NCI-H2081 treated with DMSO at 0.1 percent for 48 hours (cell line): ENCODE measurements at places on chromosomes 2 and 18.
A peak's percentile ranks its signal among the peaks of the same experiment; 100 is the strongest.

GRCh38 chr2:151767536-151767935, 33.3 kb upstream of the NEB start:
- DNase-seq, result no peak

DNA sequence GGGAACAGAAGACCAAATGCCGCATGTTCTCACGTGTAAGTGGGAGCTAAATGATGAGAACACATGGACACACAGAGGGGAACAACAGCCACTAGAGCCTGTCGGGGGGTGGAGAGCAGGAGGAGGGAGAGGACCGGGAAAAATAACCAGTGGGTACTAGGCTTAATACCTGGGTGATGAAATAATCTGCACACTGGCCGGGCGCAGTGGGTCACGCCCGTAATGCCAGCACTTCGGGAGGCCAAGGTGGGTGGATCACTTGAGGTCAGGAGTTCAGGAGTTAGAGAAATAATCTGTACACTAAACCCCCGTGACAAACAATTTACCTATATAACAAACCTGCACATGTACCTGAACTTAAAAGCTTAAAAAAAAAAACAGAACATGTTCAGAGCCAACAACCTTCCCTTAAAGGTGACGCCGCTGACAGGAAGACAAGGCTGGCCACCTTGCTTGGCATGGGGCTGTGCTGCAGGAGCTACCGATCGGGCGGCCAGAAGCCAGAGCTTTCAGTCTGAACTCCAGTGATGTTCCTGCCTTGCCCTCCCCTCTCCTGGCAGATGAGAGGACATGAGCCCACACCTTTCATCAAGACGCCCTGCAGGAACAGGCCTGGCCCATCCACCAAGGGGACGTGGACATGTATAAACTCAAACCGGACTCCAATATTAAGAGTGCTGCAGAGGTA, 11.2 kb downstream of the SLC66A2 start:
- DNase-seq, result no peak

DNA sequence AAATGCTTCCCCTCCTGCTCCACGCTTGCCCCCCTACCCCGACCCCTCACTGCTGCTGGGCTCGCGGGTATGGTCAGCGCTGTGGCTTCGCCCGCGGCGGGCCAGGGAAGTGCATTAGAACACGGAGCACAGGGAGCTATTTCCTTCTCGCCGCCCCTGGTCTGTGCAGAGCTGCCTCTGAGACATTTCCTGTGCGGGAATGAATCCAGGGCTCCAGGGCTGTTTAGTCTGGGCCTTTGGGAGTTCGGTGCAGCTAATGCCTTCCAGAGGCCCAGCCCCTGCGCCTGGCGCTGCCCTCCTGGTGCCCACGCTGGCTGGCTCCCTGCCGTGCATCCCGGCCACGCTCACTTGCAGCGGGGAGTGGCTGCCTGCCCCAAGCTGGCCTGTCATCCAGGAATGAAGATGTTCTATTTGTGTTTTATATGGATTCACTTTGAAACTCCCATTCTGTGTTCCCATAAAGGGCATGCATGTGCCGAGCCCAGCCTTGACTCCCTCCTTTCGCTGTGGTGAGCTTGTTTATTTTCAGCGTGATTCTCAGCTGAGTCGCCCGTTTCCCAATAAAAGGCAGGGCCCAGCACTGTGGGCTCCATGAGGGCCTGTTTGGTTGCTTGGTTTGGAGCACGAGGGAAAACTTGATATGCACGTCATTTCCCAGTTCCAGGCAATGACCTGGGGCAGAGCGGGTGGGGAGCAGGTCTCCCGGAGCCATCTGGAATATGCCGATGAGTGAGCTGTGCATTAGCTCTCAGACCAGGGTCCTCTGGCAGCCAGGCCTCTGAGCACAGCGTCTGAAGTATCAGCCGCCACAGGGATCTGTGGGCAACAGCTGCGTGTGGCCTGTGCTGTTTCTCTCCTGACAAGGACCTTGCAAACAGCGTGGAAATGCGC, 42.7 kb downstream of the SH3RF3 start:
- DNase-seq, result no peak

GRCh38 chr2:190216829-190217228, 102.8 kb downstream of the HIBCH start:
- peak; percentile 5 for DNase-seq

- peak; percentile 59 for DNase-seq
Observed at GRCh38 chr2:149597668-149598326, 10.2 kb upstream of the MMADHC start.

DNA sequence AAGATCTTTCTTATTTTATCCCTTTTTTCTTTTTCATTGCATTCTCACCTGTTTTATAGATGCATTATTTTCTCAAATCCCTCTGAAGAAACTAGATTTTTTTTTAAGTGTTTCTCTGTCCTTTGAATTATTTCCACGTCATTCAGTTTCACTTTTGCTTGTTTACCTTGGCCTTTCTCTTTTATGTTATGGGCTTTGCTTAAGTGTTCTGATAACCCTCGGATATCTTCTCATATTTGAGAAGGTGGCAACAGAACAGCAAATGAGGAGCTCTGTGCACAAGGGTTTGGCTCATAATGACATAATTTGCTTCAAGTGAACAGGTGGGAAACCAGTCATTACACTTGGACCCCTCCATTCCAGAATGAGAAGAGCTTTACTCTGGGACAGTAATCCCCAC, 111.9 kb downstream of the C1D start:
- no peak for DNase-seq

DNA sequence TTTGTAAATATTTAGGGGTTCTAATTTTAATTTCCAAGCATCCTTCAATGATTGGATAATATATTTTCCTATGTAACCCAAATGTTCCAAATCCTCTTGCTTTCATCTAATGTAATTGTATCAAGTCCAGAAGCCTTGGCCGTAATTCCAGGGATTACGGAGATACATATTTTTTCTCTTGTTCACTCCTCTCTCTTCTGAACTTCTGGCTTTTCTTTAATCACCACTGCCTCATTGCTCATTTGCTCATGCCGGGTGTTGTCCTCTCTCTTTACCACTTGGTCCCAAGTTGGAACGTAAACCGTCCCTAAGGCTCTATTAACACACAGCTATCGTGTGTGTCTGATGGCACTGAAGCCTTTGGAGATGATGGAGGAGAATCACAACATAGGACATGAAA, 188.7 kb upstream of the COL3A1 start:
- DNase-seq, result no peak

DNA sequence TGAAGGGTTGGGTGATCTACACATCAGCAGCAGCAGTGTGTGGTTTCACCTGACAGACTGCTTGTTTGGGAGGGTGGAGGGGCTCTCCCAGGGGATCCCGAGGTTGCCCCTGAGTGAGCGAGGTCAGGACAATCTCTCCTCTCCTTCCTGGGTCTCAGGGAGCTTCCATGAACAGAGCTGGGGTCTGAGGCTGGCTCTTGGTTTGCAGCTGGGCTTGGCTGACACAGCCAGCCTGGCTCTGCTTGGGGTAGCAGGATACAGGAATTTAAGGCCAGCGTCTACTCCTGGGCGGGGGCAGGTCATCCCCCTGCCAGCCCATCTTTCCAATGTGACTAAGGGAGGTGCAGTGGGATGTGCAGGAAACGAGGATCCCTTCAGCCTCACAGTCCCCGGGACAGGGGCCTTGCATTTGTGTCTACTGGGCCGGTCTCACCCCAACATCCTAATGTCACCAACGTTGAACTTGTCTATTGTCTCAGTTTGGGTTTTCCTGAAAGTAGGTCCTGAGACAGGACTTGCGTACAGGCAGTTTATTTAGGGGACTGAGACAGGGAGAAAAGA, 262.6 kb upstream of the HDAC4 start:
- no peak for DNase-seq

DNA sequence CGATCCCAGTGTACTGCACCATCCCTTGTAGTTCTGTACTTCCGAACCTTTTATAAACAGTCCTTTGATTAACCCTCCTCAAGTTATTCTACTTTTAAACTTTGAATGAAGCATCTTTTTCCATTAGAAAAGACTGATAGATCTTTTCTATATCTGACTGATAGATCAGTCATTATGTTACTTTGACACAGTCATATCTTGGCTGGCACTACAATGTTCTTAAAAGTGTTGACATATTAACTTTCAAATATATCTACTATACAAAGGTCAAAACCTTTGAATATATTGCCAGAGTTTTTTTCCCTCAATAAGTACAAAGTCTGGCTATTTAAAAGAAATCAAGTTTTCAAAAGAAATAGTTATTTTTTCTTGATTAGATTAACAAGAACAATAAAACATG, 35.4 kb upstream of the NABP1 start:
- DNase-seq, result no peak

- DNase-seq, result no peak
Observed at GRCh38 chr18:70416496-70416895, 127.7 kb downstream of the SOCS6 start.

DNA sequence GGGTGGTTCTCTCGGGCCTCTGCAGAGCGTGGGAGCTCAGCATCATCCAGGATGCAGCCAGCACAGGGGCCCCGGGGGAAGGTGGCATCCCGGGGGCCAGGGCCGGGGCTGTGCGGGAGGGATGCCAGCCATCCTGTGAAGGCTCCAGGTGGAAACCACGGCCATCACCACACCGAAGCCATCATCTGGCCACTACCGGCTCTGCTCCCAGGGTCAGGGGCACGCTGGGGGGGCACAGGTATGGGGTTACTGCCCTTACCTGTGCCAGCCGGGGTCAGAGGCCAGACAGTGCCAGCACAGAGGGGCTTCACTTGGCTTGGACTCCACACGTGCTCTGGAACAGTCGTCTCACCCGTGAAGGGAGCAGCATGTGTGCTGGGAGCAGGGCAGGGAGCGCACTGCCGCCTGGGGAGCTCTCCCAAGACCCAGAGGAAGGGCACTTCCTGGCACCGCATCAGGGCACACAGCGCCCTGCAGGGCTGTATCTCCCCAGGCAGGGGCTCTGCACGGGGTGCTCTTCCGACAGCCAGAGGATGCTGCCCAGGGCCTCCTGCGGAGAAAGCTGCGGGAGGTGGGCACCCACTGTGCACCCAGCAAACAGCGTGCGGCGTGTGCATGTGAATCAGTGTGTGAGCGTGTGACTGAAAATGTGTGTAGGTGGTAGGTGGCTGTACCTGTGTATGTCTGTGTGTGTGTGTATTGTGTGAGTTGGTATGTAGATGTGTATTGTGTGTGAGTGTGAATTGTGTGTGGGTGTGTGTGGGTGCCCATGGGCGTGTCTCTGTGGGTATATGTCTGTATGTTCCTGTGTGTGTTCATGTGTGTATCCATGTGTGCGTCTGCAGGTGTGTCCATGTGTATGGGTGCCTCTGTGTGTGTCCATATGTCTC, 75.0 kb downstream of the PTGR3 start:
- DNase-seq, result no peak

- no peak for DNase-seq
Observed at GRCh38 chr2:144183727-144184126, 336.2 kb downstream of the ZEB2 start.

DNA sequence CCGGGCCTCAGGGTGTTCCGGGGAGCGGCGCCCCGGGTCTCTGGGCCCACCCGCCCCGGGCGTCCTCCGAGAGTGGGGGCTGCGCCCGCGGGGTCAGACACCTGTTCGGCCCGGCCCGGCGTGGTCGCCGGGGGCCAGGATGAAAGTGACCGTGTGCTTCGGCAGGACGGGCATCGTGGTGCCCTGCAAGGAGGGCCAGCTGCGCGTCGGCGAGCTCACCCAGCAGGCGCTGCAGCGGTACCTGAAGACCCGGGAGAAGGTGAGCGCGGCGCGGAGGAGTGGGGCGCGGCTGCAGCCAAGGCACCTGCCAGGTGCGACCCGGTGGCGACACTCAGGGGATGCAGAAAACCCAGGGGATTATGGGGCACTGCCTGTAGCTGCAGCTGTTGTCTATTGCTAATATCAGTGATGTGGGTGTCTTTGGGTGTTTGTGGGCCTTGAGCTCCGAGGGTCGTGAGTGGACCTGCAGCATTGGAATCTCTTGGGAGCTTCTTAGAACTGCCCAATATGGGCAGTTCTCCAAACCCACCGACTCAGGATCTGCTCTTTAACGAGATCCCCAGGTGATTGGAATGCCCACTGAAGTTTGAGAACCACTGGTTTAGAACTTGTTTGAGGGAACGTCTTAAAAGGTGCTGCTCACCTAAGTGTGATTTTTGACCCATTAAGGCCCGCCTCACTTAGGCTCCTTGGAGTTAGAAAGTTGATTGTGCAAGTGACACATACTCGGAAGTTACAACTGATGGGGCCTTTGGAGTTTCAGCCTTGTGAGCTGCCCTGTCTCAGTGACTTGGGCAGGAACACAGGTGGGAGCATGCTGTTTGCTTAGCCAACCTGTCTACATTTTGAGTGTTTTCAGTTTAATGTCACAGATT, 823 bp downstream of the PARD3B start:
- no peak for DNase-seq

DNA sequence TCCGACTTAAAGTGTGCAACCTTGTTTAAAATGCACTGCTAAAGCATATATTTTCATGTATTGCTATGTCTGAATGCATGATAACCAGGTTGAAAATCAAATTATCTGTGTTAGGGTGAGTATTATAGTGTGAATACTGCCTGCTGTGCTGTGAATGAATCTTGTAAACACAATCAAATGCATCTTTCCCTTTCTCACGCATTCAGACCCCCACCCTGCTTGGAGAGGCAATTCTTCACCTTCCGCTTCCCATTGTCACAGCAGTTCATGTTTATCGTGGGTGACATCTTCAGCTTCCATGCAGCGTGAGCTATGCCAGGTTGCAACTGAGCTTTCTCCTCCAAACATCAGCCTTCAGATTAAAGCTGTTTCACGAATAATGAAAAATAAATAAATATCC, 418.0 kb downstream of the MEIS1 start:
- DNase-seq, result no peak

DNA sequence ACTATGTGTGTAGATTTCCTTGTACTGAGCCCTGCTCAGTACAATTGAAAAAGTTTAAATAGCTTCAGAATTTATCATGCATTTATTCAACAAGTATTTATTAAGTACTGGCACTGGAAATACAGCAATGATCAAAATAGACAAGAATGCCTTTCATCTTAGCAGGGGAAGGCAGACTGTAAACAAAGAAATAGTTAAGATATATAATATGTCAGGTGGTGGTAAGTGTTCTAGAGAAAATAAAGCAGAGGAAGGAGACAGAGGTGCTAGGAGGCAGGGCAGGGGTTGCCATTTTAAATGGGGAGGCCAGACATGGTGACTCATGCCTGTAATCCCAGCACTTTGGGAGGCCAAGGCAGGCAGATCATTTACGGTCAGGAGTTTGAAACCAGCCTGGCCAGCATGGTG, 13.6 kb upstream of the LIPG start:
- no peak for DNase-seq

DNA sequence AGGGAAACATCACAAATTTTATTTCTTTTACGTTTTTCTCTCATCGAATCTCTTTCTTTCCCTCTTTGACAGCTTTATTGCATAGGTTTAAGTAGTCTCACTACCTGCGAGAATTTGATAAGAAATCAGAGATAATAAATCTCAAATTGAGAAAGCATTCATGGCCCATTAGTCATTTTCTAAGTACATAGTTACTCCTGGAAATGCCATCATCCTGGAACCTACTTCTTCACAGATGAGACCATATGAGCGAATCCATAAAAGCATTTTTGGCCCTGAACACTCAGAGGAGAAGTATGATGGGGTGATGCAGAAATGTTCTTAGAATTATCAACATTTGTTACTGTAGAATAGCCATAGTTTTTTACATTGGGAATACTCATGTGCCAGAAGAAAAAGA, 138.0 kb upstream of the ARHGAP28 start:
- no peak for DNase-seq

GRCh38 chr18:48959921-48960920, 9.5 kb upstream of the SMAD7 start:
- DNase-seq, result no peak
